Breast epithelium (tissue), 4 donors: ENCODE measurements at places on chromosomes 2 and 18.

DNA sequence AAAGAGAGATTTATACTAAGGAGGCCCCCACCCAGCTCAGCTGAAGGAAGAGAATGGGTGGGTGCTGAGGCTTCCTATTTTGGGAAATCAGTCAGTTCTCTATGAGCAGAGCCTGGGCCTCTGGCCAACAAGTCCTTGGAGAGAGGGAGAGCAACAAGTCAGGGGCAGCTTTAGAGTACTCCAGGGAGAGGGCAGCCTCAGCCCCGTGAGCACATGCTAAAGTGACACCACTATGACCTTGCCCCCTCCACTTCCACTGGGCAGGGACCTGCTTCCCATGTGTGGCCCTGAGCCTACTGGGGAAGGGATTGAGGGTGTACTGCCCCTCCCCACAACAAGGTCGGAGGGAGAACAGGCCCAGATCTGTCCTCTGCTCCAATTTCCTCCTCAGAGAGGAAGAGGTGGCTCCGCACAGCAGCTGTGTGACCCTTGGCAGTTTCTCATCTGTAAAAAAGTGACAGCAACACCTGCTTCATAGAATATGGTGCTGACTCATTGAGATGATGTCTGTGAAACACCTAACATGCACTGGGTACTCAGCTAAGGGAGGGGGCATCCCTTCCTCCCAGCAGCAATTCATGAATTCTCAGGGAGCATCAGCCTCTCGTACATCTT lies 72.9 kb downstream of the CLHC1 start:
- no peaks in the 10 kb centered on the region for H3K27me3 ChIP-seq
- no peak for DNase-seq
- H3K27ac ChIP-seq = peak overlapping the region; percentile 33
- no peak overlapping the region for H3K4me3 ChIP-seq
- H3K4me1 ChIP-seq = peaks cover 10% of the 10 kb centered on the region

DNA sequence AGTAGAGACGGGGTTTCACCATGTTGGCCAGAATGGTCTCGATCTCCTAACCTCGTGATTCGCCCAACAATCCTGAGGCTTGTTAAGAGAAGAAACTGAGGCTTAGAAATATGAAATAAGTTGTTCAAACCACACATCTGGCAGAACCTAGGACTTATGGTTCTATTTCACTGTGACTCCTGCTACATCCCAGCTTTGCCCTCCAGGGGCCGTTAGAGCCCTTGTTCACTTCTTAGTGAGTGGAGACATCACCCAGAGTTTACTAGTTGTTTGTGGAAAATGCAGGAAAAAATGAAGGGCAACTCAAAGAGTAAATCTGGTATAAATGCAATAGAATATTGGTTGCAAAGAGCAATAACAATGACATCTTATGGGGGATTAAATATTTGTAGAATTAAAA lies 43.9 kb downstream of the MARCHF4 start:
- no peak for DNase-seq
- no peak overlapping the region for H3K4me3 ChIP-seq
- no peaks in the 10 kb centered on the region for H3K36me3 ChIP-seq

GRCh38 chr18:27843783-27844777 lies 332.9 kb downstream of the CDH2 start:
- no peak for DNase-seq
- H3K27me3 ChIP-seq = no peaks in the 10 kb centered on the region
- H3K27ac ChIP-seq = no peak overlapping the region
- H3K4me3 ChIP-seq = no peak overlapping the region

GRCh38 chr2:100518801-100519200 lies 44.0 kb upstream of the PDCL3 start:
- H3K27me3 ChIP-seq = no peaks in the 10 kb centered on the region
- H3K4me1 ChIP-seq = no peaks in the 10 kb centered on the region

DNA sequence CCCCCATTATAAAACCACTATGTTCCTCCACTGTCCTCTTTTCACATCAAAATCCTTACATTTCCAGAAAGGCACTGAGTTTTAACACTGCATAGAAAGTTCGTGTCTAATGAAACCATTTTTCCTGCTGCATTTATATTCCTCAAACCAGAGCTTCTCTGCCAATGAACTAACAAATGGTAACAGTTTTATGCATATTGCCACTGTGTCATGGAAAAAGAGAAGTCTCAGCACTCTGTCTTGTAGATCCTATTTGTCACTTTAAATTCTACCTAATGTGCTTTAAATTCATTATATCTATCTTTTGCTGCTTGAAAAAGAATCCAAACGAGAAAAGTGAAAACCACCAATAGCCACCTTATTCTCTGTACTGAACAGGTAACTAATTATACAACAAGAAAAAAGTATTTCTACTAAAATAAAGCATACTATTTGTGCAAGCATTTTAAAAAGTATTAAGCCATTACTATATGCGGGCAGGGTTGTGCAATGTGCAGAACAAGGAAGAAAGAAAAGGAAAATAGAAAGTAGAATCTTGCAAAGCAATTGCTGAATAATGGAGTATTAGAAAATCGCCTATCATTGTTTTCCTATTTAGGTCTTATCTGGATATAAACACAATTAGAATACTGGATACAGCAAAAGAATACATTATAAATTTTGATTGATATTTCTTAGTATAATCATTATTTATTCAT lies 328.9 kb downstream of the ZEB2 start:
- no peak overlapping the region for H3K27ac ChIP-seq
- H3K4me1 ChIP-seq = no peaks in the 10 kb centered on the region
- H3K27me3 ChIP-seq = no peaks in the 10 kb centered on the region
- no peaks in the 10 kb centered on the region for H3K36me3 ChIP-seq
- DNase-seq = no peak

- H3K4me3 ChIP-seq = no peak overlapping the region
- no peaks in the 10 kb centered on the region for H3K4me1 ChIP-seq
- no peak for DNase-seq
- no peaks in the 10 kb centered on the region for H3K36me3 ChIP-seq
Measured at GRCh38 chr2:170314744-170315447, 136.9 kb downstream of the MYO3B start.

- H3K4me3 ChIP-seq = no peak overlapping the region
- no peaks in the 10 kb centered on the region for H3K4me1 ChIP-seq
- H3K27me3 ChIP-seq = no peaks in the 10 kb centered on the region
- no peaks in the 10 kb centered on the region for H3K36me3 ChIP-seq
- no peak overlapping the region for H3K27ac ChIP-seq
Measured at GRCh38 chr18:24974431-24974830, 377.5 kb downstream of the ZNF521 start.

GRCh38 chr2:188978291-188979081 lies 4.3 kb downstream of the COL3A1 start:
- no peaks in the 10 kb centered on the region for H3K27me3 ChIP-seq
- no peaks in the 10 kb centered on the region for H3K4me1 ChIP-seq
- DNase-seq = no peak

- H3K27ac ChIP-seq = no peak overlapping the region
- no peak for DNase-seq
- H3K36me3 ChIP-seq = no peaks in the 10 kb centered on the region
- H3K4me1 ChIP-seq = no peaks in the 10 kb centered on the region
- H3K4me3 ChIP-seq = no peak overlapping the region
Measured at GRCh38 chr2:48723129-48723528, 32.4 kb downstream of the LHCGR start.

DNA sequence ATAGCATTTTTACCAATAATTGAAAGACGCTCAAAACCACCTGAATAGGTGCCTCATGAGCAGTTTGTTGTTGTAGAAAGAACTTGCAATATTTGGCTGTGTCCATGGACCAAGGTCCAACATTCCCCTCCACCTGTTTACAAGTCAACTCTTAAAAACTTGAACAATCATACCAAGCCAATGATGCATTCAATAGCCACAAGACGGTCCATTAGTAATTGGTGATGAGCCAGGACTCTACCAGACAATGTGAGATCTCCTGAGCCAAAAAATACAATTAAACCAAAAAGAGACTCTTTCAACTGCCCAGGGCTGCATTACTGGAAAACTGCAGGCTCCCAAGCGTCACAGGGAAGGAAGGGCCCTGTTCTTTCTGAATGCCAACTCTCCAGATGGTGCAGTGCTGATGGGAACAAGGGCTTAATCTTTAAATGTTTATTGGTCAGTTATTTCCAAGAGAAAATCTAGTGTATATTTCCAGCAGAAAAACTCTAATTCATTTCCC lies 118.8 kb upstream of the EPB41L3 start:
- H3K36me3 ChIP-seq = no peaks in the 10 kb centered on the region
- no peak for DNase-seq
- H3K4me1 ChIP-seq = no peaks in the 10 kb centered on the region
- H3K27ac ChIP-seq = no peak overlapping the region
- no peak overlapping the region for H3K4me3 ChIP-seq
- H3K27me3 ChIP-seq = no peaks in the 10 kb centered on the region

DNA sequence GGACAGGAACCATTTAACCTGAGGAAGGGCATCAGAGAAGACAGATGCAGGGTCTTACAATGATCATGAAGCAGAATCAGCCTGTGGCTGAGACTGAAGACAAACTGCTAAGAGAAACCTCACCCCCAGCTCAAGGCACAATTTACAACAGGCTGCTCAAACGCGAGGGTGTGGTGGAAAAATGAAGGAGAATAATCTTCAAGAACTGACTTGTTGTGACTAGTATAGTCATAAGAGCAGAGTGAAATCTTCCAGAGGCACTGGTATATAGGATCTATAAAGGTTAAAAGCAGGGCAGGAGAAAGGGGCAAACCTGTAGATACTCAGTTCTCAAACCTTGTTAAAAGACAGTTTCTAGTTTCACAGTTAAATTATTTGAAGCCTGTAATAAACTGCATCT lies 1155.8 kb upstream of the TMEFF2 start:
- H3K36me3 ChIP-seq = no peaks in the 10 kb centered on the region
- no peak overlapping the region for H3K27ac ChIP-seq
- no peaks in the 10 kb centered on the region for H3K4me1 ChIP-seq

GRCh38 chr2:23452853-23453420 lies 68.0 kb downstream of the KLHL29 start:
- DNase-seq = no peak
- peak overlapping the region; percentile 12 for H3K27ac ChIP-seq
- H3K36me3 ChIP-seq = no peaks in the 10 kb centered on the region

DNA sequence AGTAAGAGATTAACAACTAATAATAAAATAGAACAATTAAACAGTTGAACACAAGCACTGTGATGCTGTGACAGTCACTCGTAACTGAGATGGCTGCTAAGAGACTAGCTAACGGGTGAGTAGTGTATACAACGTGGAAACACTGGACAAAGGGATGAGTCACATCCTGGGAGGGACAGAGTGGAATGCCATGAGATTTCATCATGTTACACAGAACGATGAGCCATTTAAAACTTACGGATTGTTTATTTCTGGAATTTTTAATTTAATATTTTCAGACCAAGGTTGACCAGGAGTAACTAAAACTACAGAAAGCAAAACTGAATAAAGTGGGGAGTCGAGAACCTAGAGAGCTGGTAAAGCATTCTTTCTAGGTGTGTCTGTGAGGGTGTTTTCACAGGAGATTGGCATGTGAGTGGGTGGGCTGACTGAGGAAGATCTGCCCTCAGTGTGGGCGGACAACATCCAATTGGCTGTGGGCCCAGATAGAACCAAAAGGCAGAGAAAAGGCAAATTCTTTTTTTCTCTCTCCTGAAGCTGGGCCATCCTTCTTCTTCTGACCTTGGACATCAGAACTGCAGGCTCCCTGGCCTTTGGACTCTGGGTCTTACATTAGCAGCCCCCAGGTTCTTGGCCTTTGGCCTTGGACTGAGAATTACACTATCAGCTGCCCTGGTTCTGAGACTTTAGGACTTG lies 14.6 kb downstream of the TMSB10 start:
- no peak for DNase-seq
- no peaks in the 10 kb centered on the region for H3K36me3 ChIP-seq
- no peak overlapping the region for H3K4me3 ChIP-seq
- H3K4me1 ChIP-seq = no peaks in the 10 kb centered on the region

DNA sequence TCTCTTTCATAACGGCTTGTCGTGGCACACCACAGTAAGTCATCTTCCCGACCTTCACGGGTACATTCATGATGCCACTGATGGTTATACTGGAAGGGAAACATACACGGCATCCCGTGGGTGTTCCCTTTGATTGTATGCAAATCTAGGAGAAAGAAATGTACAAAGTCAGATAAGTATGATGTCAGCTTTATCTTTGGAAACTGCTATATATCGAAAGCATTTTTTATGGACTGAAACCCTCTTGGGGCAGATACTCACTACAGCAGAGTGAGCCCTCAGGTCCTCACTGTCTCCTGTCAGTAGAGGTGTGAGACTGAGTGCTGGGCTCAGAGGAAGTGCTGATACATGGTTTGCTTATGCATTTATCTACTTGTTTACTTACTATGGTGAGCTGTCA lies 20.4 kb downstream of the PLA2R1 start:
- DNase-seq = no peak
- no peaks in the 10 kb centered on the region for H3K4me1 ChIP-seq
- no peaks in the 10 kb centered on the region for H3K27me3 ChIP-seq

DNA sequence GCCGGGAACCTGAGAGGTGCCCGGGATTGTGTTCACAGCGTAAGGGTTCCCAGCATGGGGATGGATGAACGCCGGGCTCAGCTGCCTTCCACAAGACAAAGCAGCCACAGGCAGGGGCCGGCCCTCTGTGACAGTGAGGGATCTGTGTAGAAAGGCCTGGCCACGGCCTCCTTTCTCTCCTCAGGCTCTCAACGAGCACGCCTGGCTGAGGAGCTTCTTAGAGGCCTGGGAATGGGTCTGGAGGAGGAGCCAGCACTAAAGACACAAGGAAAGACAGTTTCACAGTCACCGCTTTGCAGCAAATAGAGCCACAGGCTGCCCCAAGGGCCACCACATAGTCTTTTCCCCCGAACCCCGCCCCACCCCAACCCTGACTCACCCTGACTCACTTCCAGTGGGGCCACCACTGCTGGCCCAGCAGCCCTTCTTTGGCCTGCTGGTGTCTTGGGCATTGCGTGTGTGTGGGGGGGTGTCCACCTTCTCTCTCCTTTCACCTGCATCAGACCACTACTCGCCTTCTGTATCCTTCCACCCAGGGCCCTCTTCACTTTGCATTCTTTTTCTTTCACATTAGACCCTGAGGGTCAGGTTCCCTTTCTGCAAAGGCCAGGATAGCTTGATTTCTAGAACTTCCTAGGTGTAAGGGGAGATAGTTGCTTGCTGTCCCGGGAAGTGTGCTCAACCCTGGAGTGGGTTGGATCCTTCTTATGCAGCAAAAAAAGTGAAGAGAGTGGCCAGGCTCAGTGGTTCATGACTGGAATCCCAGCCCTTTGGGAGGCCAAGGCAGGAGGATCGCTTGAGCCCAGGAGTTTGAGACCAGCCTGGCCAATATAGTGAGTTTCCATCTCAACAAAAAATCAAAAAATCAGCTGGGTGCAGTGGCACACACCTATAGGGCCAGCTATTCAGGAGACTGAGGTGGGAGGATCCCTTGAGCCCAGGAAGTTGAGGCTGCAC lies 19.3 kb upstream of the HPCAL1 start:
- H3K27ac ChIP-seq = no peak overlapping the region
- no peaks in the 10 kb centered on the region for H3K36me3 ChIP-seq
- no peak for DNase-seq
- H3K4me1 ChIP-seq = peaks cover 10% of the 10 kb centered on the region
- H3K4me3 ChIP-seq = no peak overlapping the region

GRCh38 chr2:233566141-233566956 lies at the start of gene USP40:
TSS of gene USP40 (minus strand) at chr2:233566782. CDS start at chr2:233565554, 1,228 bp downstream.
- H3K27ac ChIP-seq = peak within 1 kb of the TSS; percentile 91
- no peaks in the 10 kb centered on the region for H3K36me3 ChIP-seq
- H3K27me3 ChIP-seq = no peaks in the 10 kb centered on the region
- peak; percentile 83 for DNase-seq
- peak within 1 kb of the TSS; percentile 85 for H3K4me3 ChIP-seq
